Suprapubic skin (tissue), 4 donors: ENCODE measurements at places on chromosomes 3 and 15. TPM values are rescaled to one million over a fixed set of nuclear protein-coding genes. Genes with fewer than 3 reads are reported as not detected.

The WDR72 gene
- total RNA-seq: 1.0 TPM

The RFTN1 gene
- total RNA-seq: 18.4 TPM

The ROBO2 gene
- 3.1 TPM for total RNA-seq

DNA sequence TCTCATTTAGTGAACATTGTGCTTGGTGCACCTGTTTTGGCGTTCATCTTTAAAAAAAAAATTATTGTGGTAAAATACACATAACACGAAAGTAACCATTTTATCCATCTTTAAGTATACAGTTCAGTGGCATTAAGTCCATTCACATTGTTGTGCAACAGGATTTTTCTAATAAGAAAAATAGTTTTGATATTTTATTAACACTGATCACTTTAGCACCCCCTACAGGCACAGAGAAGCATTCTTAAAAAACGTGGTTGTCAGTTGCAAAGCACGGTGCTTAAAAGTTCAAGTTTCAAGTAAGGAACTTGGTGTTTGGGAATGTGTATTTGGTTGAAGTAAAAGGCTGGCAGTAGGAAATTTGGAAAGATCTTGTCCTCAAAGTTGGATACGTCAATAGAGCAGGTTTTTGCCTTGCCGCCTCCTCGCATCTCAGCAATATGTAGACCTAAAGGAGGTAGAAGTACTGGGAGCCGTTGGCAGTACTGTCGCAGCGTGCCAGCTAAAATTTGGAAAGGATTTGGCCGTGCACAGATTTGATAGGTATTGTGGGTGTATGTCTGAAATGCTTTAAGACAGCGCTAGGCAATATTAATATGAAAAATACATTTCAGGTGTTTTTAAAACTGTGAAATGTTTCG lies 110.4 kb downstream of the LRRC28 start:
- no peak for DNase-seq
- H3K27me3 ChIP-seq: no peaks in the 10 kb centered on the region
- H3K27ac ChIP-seq: no peak overlapping the region
- peaks cover 8% of the 10 kb centered on the region for H3K36me3 ChIP-seq

GRCh38 chr15:63034578-63034977 lies 8.0 kb upstream of the TPM1 start:
- DNase-seq: no peak
- H3K4me1 ChIP-seq: peaks cover 4% of the 10 kb centered on the region
- no peak overlapping the region for H3K4me3 ChIP-seq
- no peaks in the 10 kb centered on the region for H3K27me3 ChIP-seq
- H3K36me3 ChIP-seq: no peaks in the 10 kb centered on the region
- no peak overlapping the region for H3K27ac ChIP-seq

DNA sequence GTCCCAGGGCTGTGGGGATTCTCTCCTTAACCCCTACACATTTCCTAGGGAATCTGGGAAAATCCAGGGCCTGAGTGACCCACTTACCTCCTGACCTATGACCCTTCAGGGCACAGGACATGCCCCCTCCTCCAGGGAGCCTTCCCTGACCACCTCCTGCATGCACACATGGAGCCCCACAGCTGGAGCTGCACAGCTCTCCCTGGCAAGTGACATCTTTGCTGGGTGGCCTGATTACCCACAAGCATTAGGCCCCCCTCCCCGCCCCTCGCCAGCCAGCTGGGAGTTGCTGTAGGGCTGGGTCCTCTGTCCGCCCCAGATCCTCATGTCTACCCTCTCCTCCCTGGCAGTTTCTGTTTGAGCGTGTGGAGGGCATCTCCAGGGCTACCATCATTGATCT lies 21.4 kb downstream of the HDAC11 start:
- H3K27me3 ChIP-seq: no peaks in the 10 kb centered on the region
- peaks cover 9% of the 10 kb centered on the region for H3K4me1 ChIP-seq
- no peak overlapping the region for H3K4me3 ChIP-seq
- H3K36me3 ChIP-seq: peaks cover 14% of the 10 kb centered on the region
- H3K27ac ChIP-seq: no peak overlapping the region

- H3K4me1 ChIP-seq: peaks cover 4% of the 10 kb centered on the region
- no peaks in the 10 kb centered on the region for H3K27me3 ChIP-seq
- no peak overlapping the region for H3K27ac ChIP-seq
- no peaks in the 10 kb centered on the region for H3K36me3 ChIP-seq
- no peak for DNase-seq
- H3K4me3 ChIP-seq: no peak overlapping the region
These were observed 18.9 kb upstream of the TGM5 start for GRCh38 chr15:43285609-43286037.

- H3K4me3 ChIP-seq: no peak overlapping the region
- H3K36me3 ChIP-seq: no peaks in the 10 kb centered on the region
- H3K27me3 ChIP-seq: no peaks in the 10 kb centered on the region
- H3K27ac ChIP-seq: peak overlapping the region; percentile 82
These were observed 14.8 kb downstream of the BDH1 start for GRCh38 chr3:197540961-197541377.

- peaks cover 20% of the 10 kb centered on the region for H3K4me1 ChIP-seq
- no peaks in the 10 kb centered on the region for H3K36me3 ChIP-seq
- no peaks in the 10 kb centered on the region for H3K27me3 ChIP-seq
These were observed at the start of gene CFAP91 for GRCh38 chr3:119702530-119703527. CFAP91 (plus strand) TSS chr3:119703022; CDS start chr3:119703099, 77 bp downstream.

- H3K27ac ChIP-seq: no peak overlapping the region
- no peaks in the 10 kb centered on the region for H3K27me3 ChIP-seq
- H3K4me1 ChIP-seq: no peaks in the 10 kb centered on the region
- H3K4me3 ChIP-seq: no peak overlapping the region
- DNase-seq: no peak
These were observed 29.4 kb downstream of the PLAAT1 start for GRCh38 chr3:193270451-193270850.

GRCh38 chr3:119641416-119641815 lies 19.0 kb downstream of the POPDC2 start:
- H3K27me3 ChIP-seq: no peaks in the 10 kb centered on the region
- peaks cover 19% of the 10 kb centered on the region for H3K4me1 ChIP-seq
- no peak overlapping the region for H3K27ac ChIP-seq
- DNase-seq: no peak
- H3K4me3 ChIP-seq: no peak overlapping the region

GRCh38 chr15:26013981-26014380 lies 150.9 kb upstream of the ATP10A start:
- no peaks in the 10 kb centered on the region for H3K36me3 ChIP-seq
- H3K27me3 ChIP-seq: peaks cover 7% of the 10 kb centered on the region
- H3K4me1 ChIP-seq: no peaks in the 10 kb centered on the region
- H3K27ac ChIP-seq: no peak overlapping the region
